Stimulated activated CD4-positive, alpha-beta T cell treated with anti-CD3 and anti-CD28 coated beads, Interleukin-4, amount 100 ng/mL, for 4 hours (primary cell): ENCODE measurements at places on chromosomes 13 and 19.

DNA sequence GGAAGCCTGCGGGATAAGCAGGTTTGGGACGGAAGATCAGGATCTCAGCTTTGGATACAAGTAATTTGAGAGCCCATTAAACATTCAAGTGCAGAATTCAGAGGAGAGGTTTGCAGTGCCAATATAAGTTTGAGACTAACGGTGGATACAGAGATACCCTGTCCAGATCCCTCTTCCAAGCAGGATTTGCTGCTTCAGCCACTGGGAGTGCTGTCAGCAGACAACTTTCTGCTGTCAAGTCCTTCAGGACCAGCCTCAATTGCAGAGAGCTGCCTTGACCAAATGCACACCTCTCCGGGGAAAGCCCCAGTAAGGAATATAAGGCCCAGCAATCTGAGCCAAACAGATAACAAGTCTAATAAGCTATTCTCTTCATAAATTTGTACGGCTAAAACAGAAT, 46.1 kb upstream of the ZNF780A start:
- no peak for DNase-seq

DNA sequence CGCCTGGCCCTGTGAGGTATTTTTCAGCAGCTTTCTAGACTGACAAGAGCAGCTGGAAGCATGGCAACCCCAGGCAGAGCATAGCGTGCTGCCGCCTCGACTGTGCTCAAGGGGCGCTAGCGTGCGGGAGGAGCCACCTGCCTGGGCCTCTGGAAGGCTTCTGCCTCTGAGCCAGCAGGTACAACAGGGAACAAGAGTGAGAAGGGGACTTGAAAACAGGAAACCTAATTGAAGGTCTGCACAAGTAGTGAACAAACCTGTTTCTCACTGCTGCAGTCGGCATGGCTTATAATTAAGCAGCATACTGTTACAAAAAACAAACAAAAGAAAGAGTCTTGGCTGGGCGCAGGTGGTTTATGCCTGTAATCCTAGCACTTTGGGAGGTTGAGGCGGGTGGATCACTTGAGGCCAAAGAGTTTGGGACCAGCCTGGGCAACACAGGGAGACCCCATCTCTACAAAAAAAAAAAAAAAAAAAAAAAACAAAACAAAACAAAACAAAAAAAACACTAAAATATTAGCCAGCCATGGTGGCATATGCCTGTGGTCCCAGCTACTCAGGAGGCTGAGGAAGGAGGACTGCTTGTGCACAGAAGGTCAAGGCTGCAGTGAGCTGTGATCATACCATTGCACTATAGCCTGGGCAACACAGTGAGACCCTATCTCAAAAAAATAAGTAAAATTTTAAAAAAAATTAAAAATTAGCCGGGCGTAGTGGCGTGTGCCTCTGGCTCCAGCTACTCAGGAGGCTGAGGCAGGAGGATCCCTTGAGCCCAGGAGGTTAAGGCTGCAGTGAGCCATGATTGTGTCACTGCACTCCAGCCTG, 12.6 kb upstream of the GARRE1 start:
- no peak for DNase-seq

GRCh38 chr13:110349239-110349638, 42.2 kb downstream of the COL4A2 start:
- DNase-seq, result no peak

DNA sequence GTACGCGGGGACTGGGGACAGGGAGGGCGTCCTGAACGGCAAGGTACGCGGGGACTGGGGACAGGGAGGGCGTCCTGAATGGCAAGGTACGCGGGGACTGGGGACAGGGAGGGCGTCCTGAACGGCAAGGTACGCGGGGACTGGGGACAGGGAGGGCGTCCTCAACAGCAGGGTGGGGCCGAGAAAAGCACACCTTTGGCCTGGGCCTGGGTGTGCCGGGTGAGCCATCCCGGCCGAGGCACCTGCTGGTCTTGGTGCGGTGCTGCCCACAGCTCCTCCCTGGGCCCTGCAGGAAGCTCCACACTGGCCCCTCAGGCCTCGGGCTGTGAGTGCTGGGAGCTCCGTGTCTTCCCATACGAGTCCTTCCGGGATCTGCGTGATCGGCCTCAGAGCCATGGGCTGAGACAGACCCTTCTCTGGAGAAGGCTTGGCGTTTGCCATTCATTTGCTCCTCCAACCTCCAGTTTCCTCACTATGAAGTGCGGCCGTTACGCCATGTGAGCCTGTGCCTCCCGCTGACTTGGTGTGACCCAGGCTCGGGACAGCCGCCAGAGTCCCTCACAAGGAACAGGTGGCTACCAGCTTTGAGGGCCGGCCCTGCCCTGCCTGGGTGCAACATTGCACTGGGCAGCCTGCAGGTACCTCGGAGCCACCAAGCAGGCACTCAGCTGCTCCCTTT, 7.8 kb upstream of the ZNF554 start:
- no peak for DNase-seq

GRCh38 chr13:97298816-97299215, 76.7 kb downstream of the MBNL2 start:
- no peak for DNase-seq

- DNase-seq, result no peak
Measured at GRCh38 chr19:47848823-47849473, 10.1 kb upstream of the TPRX2 start.
